ENCODE measurements at places on chromosomes 4 and X.

- DNase-seq: no peak
Measured at GRCh38 chrX:95953564-95953963, 731.1 kb upstream of the DIAPH2 start.

GRCh38 chrX:41086627-41086932 is 1.3 kb downstream of the USP9X start:
- no peak for DNase-seq

GRCh38 chr4:56655209-56655626 is 25.9 kb downstream of the HOPX start:
- DNase-seq: no peak

- no peak for DNase-seq
Measured at GRCh38 chr4:107691378-107691777, 28.7 kb downstream of the PAPSS1 start.

DNA sequence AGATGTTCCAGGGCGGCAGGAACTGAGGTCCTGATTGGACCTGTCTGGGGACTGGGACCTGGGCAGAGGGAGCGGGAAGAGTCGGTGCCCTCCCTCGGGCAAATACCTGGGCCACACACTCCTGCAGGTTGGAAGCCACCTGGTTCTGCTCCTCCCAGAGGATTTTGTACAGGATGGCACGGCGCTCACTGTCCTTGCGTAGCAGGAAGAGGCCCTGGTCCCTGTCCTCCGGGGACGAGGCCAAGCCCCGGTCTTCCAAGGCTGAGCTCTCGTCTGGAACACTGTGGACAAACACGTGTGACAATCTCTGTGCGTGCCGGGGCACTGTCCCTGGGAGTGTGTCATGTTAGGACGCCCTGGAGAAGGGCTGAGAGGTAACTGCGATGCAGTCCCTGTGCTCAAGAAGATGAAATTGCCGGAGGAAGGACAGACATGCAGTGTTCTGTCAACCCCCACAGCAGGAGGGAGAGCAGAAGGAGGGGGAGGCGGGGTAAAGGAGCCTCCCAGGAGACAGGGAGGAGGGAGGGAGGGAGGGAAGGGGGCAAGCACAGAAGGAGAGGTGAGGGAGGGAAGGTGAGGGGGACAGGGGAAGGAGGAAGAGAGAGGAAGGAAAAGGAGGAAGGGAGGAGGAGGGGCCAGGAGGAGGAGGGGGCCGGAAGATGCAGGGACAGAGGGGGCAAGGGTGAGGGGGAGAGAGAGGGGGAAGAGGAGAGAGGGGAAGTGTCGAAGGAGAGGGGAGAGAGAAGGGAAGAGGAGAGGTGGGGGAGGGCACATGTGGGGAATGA is 29.0 kb downstream of the PDHA1 start:
- DNase-seq: peak; percentile 1

GRCh38 chrX:3963980-3964379 is 250.5 kb upstream of the PRKX start:
- DNase-seq: no peak

DNA sequence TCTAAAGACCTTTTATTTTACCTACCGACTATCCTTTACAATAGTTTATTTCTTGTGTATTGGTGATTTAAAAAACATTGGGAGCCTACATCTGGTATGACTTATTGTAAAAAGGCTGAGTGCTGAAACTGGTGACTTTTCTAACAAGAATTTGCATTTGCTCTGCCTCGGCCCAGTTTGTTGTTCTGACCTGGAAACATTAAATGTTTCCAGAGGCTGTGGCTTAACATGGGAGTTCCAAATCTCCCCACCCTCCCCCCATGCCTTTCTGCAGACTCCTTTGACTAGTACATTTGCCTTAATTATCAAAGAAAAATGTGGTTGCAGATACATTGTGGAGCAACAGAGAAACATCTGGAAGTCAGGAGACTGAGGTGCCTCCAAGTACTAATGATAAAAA is 39.8 kb downstream of the SPCS3 start:
- DNase-seq: no peak

DNA sequence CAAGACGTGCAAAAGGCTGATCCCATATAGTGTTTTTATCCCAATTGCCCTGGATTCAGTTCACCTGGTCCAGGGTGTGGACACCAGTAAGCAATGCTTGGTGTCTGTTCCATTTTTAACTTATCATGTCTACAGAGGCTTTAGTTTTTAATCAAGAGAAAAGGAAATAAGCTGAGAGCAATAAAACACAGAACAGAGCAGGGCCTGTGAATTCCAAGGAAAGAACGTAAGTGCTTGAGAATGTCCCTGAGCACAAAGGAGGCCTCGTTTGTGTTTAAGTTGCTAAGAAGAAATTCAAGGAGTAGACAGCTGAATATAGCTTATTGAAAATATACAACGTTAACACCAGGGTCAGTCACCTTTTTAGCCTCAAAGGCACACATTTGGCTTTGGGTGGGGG is 191.3 kb downstream of the GPC3 start:
- no peak for DNase-seq

DNA sequence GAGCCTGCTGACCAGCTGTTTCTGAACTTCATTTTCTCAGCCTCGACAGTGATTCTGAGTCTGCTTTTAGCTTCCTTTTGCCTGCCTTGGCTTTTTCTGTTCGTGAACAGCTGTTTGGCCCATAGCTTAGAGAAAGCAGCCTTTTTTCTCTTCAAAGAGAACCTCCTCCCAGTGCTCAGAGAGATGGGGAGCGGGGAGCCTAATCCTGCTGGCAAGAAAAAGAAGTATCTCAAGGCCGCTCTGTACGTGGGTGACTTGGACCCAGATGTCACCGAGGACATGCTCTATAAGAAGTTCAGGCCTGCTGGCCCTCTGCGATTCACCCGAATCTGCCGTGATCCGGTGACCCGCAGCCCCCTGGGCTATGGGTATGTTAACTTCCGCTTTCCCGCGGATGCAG is 756 bp downstream of the PABPC5 start:
- DNase-seq: no peak

- no peak for DNase-seq
Measured at GRCh38 chr4:72320223-72320948, 248.6 kb downstream of the ADAMTS3 start.

DNA sequence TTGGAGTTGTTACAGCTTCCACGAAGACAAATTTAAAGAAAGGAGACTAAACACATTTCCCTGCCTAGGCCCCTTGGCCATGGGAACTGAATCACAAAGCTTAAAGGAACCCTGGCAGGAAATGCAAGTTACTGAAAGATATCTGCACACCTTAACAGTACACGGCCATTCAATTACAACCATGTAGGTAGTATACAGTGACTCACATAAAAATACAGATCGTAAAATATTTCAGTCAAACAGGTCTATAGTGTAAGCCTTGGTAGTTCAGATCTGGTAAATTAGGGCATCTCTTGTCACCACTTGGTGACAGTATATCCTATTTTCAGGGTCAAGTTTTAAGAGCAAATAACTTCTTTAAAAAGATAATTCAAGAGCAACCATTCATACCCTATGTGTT is 112.0 kb downstream of the ATG4A start:
- no peak for DNase-seq

DNA sequence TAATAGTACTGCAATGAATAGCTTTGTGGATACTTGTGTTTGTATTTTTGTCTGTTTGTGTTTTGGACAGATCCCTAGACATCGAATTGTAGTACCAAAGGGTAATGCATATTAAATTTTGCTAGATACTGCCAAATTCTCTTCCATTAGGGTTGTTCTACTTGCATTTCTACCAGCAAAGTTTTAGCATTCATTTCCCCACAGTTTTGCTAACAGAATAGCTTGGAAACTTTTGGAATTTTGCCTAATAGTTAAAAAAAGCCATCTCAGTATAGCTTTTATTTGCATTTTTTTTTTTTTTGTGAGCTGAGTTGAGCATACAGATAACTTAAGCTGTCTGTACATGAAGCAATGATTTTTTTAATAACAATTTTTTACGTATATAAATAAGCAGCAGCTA is 1084.9 kb downstream of the ADGRL3 start:
- no peak for DNase-seq

DNA sequence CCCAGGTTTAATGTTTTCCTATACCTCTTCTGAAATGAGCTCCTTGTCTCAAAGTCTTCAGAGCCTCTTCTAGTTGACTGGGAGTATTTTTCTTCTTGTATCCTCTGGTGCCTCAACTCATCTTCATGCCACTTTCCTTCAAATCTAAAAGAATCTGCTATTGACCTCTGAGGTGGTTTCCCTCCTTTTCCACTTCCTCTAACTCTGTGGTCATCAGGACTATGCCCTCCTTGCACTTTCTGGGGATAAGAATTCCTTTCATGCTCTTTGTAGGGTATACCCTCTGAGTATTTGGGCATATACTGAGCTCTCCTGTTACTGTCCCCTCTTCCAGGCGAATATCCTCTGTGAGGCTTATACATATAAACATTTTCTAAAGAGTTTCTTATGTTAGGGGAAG is 24.8 kb downstream of the BCLAF3 start:
- no peak for DNase-seq

GRCh38 chr4:159398236-159398638 is 295.4 kb downstream of the RAPGEF2 start:
- no peak for DNase-seq

DNA sequence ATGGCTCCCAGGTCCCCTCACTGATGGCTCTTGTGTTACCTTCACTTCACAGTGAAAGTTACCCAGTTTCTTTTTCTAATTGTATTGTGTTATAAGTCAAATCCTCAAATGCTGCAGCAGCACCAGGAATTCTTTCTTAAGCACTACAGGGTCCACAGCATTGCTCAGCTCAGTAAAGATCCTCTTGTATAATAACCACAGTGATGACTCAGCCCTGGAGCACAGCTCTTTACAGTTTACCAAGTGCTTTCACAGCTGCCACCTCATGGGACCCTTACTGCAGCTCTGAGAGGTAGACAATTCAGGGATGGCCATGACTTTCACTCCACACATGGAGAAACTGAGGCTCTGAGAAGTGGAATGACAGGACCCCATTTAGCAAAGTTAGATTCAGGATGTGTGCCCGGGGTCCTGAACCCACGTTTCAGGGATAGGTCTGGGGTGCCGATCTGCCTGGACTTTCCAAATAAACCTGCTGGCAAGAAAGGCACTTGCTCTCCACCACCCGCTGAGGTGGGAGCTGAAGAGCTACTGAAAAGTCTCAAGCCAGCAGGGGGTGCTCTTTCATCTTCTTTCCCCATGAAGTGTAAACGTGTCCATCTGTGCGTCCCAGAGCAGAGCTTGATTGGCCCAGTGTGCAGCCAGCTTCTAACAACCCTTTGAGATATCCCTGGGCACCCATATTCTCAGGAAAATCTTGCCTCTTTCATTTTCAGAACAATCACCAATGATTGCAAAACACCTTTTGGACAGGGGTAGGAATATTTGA is 35.7 kb upstream of the GABRQ start:
- DNase-seq: no peak

GRCh38 chr4:95637043-95637600 is 88.3 kb upstream of the UNC5C start:
- no peak for DNase-seq

DNA sequence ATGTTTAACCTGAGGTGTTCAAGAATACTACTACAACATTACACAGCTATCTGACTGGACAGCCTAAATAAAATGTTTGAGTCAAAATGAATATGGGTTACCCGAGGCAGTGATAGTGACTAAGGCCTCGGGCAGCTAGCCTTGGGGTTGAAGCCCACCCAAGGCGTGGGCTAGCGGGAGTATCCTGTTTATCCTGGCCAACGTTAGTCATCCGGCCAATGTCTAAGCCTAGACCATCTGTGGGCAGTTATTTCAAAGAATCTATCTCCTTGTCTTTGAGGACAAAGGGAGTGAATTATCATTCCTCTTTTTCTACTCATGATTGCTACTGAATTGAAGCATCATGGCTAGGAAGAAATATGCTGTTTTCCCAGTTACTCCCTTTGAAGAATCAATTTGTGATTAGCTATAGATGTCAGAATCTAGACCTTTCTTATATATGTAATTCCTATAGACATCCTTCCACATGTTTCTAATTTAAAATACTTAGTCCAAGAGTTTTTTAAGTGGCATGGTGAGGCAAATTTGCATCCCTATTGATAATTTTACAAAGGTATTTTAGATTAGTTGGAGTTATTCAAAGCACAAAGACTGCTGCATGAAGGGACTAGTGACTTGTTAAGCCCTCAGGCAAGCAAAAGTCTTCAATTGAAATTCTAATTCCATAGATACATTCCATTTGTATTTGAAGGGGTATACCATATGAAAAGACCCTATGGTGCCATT is 6.0 kb upstream of the PDGFC start:
- DNase-seq: no peak

DNA sequence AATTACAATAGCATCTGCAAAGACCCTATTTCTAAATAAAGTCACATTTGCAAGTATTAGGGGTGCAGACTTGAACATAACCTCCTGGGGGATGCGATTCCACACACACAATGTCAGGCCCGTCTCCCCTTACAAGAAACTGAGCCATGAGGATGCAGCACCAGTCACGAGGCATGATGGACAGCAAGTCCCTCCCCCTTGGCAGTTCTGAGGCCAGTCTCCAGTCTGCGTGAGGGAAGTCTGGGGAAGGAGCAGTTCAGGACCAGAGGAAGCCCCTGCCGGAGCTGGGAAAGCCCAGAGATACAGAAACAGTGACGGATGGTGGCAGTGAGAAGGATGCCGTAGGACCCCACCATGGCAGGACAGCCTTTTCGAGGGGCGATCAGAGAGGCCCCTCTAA is 9.4 kb downstream of the FAM53A start:
- DNase-seq: no peak
